ENCODE measurements at places on chromosomes 3 and 15. TPM values are rescaled to one million over a fixed set of nuclear protein-coding genes. Genes with fewer than 3 reads are reported as not detected.

GRCh38 chr3:133853063-133853924 is 42.4 kb downstream of the RAB6B start:
- no peak overlapping the region for H3K4me3 ChIP-seq
- H3K4me1 ChIP-seq: no peaks in the 10 kb centered on the region
- no peak for DNase-seq

DNA sequence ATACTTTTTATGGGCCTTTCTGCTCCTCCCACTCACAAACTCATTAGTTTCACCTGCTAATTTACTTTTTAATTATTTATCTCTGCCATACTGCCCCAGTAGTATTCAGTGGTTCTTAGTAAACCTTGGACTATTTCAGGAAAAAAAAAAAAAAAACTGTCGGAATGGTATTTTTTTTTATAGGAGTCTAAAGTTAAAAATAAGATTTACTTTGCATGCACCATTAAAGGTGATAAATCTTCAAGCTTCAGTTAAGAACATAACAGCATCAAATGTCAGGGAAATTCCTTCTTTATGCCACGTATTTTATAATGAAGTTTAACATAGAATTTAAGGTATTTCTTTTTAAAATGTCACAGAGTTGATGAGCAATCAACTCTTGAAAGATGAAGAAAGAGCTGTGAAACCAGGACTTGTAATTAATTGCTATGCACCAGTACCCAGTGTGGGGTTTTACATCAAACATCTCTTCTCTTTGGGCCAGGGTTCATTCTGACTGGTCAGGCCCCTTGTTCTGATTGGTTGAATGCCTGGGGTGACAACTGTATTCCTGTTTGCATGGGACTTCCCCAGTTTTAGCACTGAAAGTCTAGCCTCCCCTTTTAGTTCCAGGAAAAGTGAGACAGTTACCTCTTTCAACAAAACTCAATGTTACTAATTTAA is 40.3 kb upstream of the PTPRG start:
- DNase-seq: no peak
- peak overlapping the region; percentile 57 for H3K27ac ChIP-seq
- H3K4me3 ChIP-seq: no peak overlapping the region
- H3K36me3 ChIP-seq: no peaks in the 10 kb centered on the region
- no peaks in the 10 kb centered on the region for H3K27me3 ChIP-seq

GRCh38 chr3:70871909-70872656 is 559.6 kb upstream of the MDFIC2 start:
- DNase-seq: no peak
- H3K4me1 ChIP-seq: no peaks in the 10 kb centered on the region
- no peaks in the 10 kb centered on the region for H3K27me3 ChIP-seq
- H3K27ac ChIP-seq: no peak overlapping the region

GRCh38 chr3:157064402-157064801 is 95.5 kb downstream of the CCNL1 start:
- H3K4me1 ChIP-seq: peaks cover 43% of the 10 kb centered on the region
- H3K36me3 ChIP-seq: no peaks in the 10 kb centered on the region
- no peak overlapping the region for H3K27ac ChIP-seq
- H3K27me3 ChIP-seq: no peaks in the 10 kb centered on the region
- no peak overlapping the region for H3K4me3 ChIP-seq

DNA sequence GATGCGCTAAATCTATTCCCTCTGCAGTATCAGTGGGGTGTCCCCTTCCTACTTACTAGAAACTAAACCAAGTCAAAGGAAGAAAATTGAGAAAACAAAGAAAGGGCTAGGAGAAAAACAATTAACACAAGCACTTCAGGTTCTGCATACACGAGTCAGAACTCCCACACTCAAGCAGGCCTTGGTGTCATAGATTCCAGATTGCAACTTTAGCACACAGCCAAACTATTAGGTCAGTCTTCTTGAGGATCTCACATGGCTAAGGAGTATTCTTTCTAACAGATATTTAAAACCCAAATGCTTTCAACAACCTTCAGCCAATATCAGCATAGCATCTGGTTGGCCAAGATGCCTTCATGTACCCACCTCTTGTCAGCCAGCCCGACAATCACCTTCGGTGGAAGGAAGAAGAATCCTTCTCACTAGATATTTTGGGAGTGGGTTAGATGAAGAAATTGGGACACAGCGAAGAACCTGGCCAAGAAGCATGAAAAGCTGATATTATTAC is 340.0 kb downstream of the VPS13C start:
- no peak for DNase-seq
- H3K4me1 ChIP-seq: no peaks in the 10 kb centered on the region
- H3K4me3 ChIP-seq: no peak overlapping the region

DNA sequence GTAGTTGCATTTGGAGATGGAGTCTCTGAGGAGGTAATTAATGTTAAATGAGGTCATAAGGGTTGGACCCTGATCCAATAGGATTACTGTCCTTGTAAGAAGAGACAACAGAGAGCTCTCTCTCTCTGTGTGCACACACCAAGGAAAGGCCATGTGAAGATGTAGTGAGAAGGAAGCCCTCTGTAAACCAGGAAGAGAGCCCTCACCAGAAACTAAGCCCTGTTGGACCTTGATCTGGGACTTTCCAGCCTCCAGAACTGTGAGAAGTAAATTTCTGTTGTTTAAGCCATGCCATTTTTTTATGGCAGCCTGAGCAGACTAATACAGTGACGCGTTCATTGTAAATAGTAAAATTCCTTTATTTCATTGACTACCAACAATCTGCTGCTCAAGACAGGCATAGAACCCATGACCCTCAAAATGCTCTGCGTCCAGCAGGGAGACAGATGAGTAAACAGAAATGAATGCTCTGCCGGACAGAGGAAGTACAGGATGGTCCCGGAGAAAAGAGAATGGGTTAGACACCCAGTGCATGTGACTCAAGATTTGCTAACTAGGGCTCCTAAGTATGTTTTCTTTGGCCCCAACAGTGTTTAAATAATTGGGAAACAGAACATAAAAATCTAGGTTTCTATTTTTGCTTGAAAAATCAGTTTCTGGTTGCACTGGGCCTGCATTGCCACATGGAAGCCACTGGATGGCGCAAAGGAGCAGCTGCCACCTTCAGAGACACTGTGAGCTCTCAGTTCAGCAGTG is 37.9 kb upstream of the TNFAIP8L3 start:
- H3K4me3 ChIP-seq: no peak overlapping the region
- no peaks in the 10 kb centered on the region for H3K4me1 ChIP-seq
- H3K27me3 ChIP-seq: no peaks in the 10 kb centered on the region
- DNase-seq: no peak

DNA sequence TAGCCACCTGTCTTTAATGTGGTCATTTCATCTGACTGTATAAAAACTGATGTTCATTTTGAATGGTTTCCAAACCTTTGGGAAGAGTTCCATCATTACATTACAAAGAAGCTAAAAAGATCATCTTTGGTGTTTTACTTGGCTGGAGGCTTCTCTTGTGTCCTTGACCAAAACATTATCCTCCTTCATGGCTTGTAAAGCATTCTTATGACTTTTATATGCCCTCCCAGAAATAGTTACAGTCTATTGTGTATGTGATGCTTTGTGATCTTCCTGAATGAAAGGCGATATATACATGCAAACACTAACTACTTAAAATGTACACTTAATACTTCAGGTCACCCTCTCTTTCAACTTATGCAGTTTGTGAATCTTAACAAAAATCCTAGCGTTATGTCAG is 525.6 kb downstream of the MECOM start:
- DNase-seq: no peak
- H3K4me1 ChIP-seq: no peaks in the 10 kb centered on the region
- no peaks in the 10 kb centered on the region for H3K36me3 ChIP-seq
- no peak overlapping the region for H3K27ac ChIP-seq
- H3K27me3 ChIP-seq: no peaks in the 10 kb centered on the region

DNA sequence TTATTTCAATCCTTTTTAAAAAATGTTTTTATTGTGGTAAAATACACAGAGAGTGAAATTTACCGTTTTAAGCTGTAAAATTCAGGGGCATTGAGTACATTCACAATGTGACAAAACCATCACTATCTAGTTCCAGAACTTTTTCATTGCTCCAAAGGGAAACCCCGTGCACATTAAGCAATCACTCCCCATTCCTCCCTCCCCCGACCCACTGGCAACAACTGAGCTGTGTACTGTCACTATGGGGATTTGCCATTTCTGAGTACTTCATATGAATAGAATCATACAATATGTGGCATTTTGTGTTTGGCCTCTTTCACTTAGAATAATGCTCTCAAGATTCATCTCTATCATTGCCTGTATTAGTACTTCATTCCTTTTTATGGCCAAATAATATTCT is 45.5 kb upstream of the BOC start:
- no peaks in the 10 kb centered on the region for H3K36me3 ChIP-seq
- no peaks in the 10 kb centered on the region for H3K27me3 ChIP-seq
- no peak for DNase-seq
- peak overlapping the region; percentile 80 for H3K27ac ChIP-seq
- H3K4me3 ChIP-seq: no peak overlapping the region

DNA sequence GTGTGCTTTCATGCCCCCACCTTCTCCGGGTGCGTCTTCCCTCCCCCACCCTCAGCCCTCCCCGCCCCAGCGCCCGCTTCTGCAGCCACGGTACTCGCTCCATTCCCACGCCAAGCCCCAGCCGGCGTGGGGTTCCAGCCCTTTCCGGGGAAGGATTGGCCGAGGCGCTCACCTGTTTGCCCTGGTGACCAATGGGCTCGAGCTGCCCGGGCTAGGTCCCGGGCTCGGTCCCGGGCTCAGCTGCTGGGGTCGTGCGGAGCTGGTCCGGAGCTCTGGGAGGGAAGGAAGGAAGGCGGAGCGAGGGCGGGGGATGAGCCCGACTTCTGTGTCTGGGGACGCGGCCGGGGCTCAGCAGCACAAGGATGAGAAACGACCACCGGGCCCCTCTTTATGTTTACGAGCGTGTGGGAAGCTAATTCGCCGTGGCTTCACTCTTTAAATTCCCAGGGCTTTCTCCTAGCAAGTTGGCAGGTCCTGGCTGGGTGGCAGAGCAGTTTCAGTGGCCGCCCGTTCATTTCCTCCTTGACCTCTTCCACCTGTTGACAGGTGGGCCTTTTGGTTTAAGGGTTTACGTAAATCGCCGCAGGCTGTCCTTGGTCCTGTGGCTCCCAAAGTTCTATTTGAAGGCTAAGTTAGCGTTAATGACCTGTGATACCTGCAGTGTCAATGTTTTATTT is at the start of gene IGSF10:
Gene IGSF10, minus strand, starts transcription at position 288 of the 677 bp plus-strand sequence. CDS start 2,352 bp downstream, outside the sequence.
- no peaks in the 10 kb centered on the region for H3K36me3 ChIP-seq
- H3K27ac ChIP-seq: no peak within 1 kb of the TSS
- DNase-seq: no peak
- peaks cover 5% of the 10 kb centered on the region for H3K27me3 ChIP-seq

- no peak for DNase-seq
- H3K4me1 ChIP-seq: no peaks in the 10 kb centered on the region
- no peaks in the 10 kb centered on the region for H3K27me3 ChIP-seq
- no peak overlapping the region for H3K27ac ChIP-seq
Observed at GRCh38 chr15:100633763-100634075, 31.3 kb downstream of the ASB7 start.

- H3K27me3 ChIP-seq: peaks cover 2% of the 10 kb centered on the region
- DNase-seq: peak; percentile 41
- peak overlapping the region; percentile 78 for H3K4me3 ChIP-seq
- H3K36me3 ChIP-seq: no peaks in the 10 kb centered on the region
- peak overlapping the region; percentile 66 for H3K27ac ChIP-seq
Observed at GRCh38 chr15:75843678-75844581, 683 bp downstream of the UBE2Q2 start.

- no peak overlapping the region for H3K27ac ChIP-seq
- no peak for DNase-seq
- H3K27me3 ChIP-seq: no peaks in the 10 kb centered on the region
- H3K4me3 ChIP-seq: no peak overlapping the region
- no peaks in the 10 kb centered on the region for H3K36me3 ChIP-seq
Observed at GRCh38 chr3:126891791-126892190, 91.1 kb upstream of the PLXNA1 start.

DNA sequence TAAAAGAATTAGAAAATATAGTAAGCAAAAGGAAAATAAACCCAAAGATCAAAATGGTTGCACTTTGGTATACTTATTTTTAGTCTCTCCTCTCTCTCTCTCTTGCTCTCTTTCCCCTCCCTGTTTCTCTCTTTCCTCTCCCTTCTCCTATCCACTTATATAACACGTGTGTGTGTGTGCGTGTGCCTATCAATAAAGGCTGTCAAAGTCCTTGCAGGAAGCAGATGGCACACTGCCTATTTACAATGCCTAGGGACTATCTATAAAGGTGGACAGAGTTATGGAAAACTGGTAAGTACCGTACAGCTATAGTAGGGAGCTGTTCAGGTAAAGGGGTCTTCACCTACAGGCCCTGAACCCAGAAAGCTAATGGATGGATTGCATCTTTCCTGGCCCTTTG is 161.6 kb downstream of the SQOR start:
- no peaks in the 10 kb centered on the region for H3K36me3 ChIP-seq
- no peak overlapping the region for H3K4me3 ChIP-seq
- no peaks in the 10 kb centered on the region for H3K4me1 ChIP-seq
- no peak for DNase-seq
- H3K27ac ChIP-seq: no peak overlapping the region

GRCh38 chr3:64924961-64925360 is 237.2 kb upstream of the ADAMTS9 start:
- H3K4me3 ChIP-seq: no peak overlapping the region
- H3K27ac ChIP-seq: no peak overlapping the region
- no peaks in the 10 kb centered on the region for H3K36me3 ChIP-seq
- H3K4me1 ChIP-seq: no peaks in the 10 kb centered on the region
- DNase-seq: no peak

DNA sequence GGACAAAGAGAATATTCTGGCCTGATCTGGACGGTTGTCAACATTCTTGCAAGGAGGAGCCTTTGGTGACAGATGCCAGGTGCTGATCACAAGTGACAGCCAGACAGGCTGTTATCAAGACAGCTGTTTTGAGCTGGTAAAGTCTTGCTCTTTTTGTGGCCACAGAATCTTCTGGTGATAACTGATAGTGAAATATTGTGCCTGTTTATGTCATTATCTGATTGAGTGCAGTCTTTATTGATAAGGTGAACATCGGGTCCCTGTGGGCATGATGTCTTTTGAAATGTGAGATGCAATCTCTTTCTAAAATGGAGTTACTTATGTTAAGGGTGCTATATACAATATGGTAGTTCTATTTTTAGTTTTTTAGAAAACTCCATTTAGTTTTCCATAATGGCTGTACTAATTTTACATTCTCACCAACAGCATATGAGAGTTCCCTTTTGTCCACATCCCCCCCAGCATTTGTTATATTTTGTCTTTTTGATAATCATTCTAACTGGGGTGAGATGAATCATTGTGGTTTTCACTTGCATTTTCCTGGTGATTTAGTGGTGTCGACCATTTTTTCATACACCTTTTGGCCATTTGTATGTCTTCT is 10.7 kb downstream of the CEP63 start:
- peaks cover 14% of the 10 kb centered on the region for H3K36me3 ChIP-seq
- peak overlapping the region; percentile 70 for H3K27ac ChIP-seq
- peak; percentile 25 for DNase-seq
- no peak overlapping the region for H3K4me3 ChIP-seq
- no peaks in the 10 kb centered on the region for H3K27me3 ChIP-seq

DNA sequence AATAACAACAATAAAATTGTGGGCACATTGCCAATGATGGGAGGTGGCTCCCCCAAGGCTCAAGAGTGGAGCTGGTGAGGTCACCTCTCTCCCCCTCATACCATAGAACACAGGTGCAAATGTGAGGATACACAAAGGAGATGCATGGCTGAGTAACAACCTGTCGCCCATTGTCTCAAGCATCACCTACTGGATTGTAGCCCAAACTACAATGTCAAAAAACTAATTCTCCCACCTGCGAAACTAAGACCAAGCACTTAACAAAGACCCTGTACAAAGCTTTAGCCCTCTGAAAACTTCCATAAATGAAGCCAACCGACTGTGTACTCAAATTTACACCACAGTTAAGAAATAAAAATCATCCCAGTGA is 50.4 kb upstream of the IGSF11 start:
- H3K4me1 ChIP-seq: no peaks in the 10 kb centered on the region
- no peak overlapping the region for H3K4me3 ChIP-seq
- no peak for DNase-seq
- H3K27ac ChIP-seq: no peak overlapping the region

INKA1 gene
- 4.2 TPM for total RNA-seq

EPHA6 gene
- total RNA-seq: 1.3 TPM

BCL2A1 gene
- 30.5 TPM for total RNA-seq

SERPINI2 gene
- 0.19 TPM for total RNA-seq

CPA3 gene
- total RNA-seq: 6.3 TPM
